ENCODE measurements at places on chromosomes 5 and 9.

- DNase-seq: no peak
Observed at GRCh38 chr5:152144030-152144429, 219.4 kb upstream of the GLRA1 start.

DNA sequence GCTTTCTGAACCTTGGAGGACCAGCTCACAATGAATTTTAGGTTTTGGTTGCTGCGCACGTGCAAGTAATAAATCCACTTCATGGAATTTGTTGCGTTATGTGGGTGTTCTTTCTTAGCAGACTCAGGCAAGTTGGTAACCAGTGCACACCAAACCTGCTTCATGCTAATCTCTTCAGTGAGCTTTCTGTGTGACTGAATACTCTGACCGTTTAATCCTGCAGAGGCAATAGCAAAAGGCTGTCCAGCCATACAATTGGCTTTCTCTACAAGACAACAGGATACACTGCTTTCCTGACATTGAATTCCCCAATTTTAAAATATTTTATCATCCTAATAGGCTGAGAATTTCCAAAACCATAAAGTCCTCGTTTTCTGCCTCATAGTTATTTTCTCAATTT, 10.3 kb downstream of the UGT3A2 start:
- DNase-seq: no peak

DNA sequence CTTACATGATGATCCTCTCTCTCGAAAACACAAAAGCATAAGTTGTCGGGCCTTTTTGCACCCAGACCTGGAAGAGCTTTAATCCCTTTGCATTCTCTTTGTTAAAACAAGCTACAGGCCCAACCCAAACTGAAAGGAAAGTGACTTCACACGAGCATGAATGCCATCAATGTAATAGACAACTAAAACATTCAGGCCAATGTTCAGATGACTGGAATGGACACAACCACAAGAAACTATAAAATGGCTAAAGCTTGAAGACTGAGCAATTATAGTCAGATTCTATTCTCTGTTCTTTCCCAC, 45.5 kb downstream of the RFX3 start:
- DNase-seq: no peak

- no peak for DNase-seq
Observed at GRCh38 chr5:126801174-126801991, 24.4 kb downstream of the LMNB1 start.

DNA sequence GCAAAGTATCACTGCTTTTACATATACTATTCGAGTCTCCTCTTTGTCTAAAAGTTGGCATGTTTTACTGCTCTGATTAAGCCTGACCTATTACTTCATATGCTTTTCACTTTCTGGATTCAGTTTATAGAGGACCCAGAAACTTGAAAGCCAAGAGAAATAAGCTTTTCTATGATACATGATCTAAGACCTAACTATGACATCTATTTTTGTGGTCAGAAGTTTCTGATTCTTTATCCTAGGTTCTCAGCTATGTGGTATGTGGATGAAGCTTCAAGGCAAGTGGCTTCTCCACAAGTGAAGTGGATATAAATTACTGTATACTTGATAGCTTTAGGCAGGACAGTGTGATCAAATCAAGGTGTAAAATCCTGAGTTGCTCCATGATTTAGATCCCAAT, 6.3 kb downstream of the EDIL3 start:
- DNase-seq: no peak

- DNase-seq: no peak
Observed at GRCh38 chr9:6488395-6488794, 75.4 kb downstream of the UHRF2 start.

GRCh38 chr9:130144703-130145102, 27.5 kb upstream of the NCS1 start:
- no peak for DNase-seq

DNA sequence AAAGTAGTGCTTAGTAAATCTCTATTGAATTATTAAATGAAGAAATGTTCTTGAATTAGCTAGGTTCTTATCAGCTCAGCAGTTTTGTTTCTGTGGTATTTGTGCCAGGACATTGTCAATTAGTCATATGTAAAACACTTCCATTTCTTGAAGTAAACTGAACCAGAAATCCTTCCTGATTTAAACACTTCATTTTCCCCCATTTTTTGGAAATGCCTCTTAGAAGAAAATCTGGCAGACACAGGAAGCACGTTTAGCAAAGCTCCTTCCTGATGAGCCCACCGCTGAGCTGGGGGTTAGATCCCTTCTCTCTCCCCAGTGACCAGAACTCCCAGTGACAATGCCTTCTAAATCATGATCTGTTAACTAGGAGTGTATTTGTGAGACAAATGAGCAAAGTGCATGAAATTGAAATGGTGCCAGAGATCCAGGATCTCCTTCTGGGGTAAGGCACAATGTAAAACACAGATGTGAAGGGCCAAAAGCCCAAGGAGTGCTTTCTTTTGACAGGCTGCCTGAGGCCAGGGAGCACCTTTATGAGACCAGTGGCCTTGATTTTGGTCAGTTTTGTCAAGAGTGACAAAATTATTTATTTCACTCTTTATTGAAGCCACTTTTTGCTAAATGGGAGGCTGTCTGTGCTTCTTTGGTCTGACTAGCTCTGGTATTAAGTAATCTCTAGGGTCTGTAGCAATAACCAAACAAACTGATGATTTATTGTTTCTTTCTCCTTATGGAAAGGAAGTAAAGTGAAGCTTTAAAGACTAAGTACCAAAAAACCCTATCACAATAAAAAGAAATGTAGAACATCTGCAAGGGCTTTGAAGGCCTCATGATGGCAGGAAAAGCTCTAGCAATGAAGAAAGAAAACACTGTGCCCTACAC, 25.5 kb upstream of the RUSC2 start:
- DNase-seq: no peak

All from left forelimb (tissue), 1 donor.